ENCODE measurements at places on chromosomes 11 and 22.

GRCh38 chr22:49302530-49302929 is 525.1 kb downstream of the BRD1 start:
- no peak for DNase-seq

- DNase-seq: no peak
These were observed 918 bp upstream of the CAPN5 start for GRCh38 chr11:77065878-77066228.

- DNase-seq: no peak
These were observed 13.6 kb downstream of the DGCR8 start for GRCh38 chr22:20093418-20094196.

DNA sequence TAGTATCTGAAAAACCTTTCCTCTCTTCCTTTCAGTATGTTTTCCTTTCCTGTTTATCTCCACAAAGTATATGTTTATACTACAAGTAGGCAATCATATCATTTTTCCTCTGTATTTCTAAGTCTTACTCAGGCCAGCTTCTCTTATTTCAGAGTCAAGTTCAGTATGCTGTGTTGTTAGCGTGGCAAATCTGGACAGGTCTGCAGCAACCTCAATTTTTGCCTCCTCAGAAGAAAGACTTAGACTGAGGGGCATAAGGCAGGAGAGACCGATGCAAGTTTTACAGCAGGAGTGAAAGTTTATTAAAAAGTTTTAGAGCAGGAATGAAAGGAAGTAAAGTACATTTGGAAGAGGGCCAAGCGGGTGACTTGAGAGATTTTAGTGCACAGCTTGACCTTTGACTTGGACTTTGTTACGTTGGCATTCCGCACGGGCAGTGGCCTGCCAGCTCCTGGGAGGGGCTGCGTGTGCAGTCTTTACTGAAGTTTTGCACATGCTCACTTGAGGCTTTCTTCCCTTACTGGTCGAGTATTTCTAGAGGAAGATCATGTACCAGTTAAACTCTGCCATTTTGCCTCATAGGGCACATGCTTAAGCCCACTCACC is 343.2 kb downstream of the NTM start:
- no peak for DNase-seq
